Dermis microvascular lymphatic vessel endothelial cell (primary cell): ENCODE measurements at places on chromosomes 6 and 20. TPM values are rescaled to one million over a fixed set of nuclear protein-coding genes. Genes with fewer than 3 reads are reported as not detected.
A peak's percentile ranks its signal among the peaks of the same experiment; 100 is the strongest.

GRCh38 chr6:34194772-34195171 is 41.9 kb upstream of the HMGA1 start:
- no peak for DNase-seq

The CD109 gene
- 4.4 and 9.2 TPM in 2 replicates for total RNA-seq

GRCh38 chr6:38040254-38040653 is 220.7 kb downstream of the ZFAND3 start:
- DNase-seq = no peak

DNA sequence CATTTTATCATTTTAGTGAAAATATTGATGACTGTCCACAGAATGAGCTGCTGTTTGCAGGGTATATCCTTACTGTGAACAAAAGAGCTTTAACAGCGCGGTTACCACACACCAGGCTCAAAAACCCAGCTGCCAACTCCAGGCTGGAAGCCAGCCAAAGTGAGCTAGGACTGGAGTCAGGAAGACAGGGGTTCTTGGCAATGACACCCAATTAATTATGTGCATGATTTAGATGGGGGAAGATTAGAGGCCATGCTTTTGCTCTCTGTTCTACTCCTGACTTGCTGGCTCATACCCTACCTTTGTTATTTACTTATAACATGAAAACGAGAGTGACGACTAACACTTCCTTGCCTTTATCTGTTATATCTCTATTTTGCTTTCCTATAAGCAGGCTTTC is 128.9 kb upstream of the SHLD1 start:
- peak; percentile 60 for DNase-seq

GRCh38 chr6:36147294-36147693 is 17.0 kb downstream of the MAPK13 start:
- DNase-seq = no peak

- DNase-seq = peak; percentile 16
These were observed 306.3 kb upstream of the IRAK1BP1 start for GRCh38 chr6:78561015-78561414.

DNA sequence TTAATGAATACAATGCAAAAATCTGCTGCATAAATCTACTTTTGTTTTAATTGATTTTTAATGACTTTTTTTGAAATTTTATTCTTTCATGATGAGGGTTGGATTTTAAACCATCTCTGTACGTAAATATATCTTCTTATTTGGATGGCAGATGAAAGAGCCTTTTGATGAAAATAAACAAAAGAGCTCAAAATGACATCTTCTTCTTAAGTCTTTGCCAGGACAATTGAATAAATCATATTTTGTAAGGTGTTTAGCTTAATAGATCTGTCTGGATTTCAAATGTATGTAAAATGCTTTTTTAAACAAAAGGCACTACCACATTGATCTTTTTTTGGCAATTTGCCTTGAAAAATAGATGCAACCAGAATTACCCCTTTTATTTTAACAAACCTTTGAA is 39.3 kb downstream of the KIF6 start:
- DNase-seq = no peak

The PTGIS gene
- total RNA-seq = 0.13 and 0.25 TPM in 2 replicates

The LY6G6C gene
- not detected in 2 replicates for total RNA-seq

The BACH2 gene
- total RNA-seq = 1.5 and 4.3 TPM in 2 replicates

- DNase-seq = no peak
These were observed 29.0 kb upstream of the DEK start for GRCh38 chr6:18293076-18293904.

DNA sequence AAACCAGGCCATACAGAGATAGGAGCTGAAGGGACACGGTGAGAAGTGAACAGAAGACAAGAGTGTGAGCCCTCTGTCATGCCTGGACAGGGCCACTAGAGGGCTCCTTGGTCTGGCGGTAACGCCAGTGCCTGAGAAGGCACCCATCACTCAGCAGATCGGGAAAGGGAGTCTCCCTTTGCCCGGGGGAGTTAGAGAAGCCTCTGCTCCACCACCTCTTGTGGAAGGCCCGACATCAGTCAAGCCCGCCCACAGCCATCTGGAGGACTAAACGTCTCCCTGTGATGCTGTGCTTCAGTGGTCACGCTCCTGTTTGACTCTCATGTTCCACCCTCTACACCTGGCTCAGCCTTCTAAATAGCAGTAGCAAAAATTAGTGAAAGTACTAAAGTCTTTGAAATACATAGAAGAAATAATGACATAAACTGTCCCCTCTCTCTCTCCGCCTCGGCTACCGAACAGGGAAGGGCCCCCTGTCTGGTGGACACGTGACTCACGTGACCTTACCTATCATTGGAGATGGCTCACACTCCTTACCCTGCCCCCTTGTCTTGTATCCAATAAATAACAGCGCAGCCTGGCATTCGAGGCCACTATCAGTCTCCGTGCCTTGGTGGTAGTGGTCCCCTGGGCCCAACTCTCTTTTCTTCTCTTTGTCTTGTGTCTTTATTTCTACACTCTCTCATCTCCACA is 66.7 kb downstream of the RPP21 start:
- DNase-seq = peak; percentile 4

DNA sequence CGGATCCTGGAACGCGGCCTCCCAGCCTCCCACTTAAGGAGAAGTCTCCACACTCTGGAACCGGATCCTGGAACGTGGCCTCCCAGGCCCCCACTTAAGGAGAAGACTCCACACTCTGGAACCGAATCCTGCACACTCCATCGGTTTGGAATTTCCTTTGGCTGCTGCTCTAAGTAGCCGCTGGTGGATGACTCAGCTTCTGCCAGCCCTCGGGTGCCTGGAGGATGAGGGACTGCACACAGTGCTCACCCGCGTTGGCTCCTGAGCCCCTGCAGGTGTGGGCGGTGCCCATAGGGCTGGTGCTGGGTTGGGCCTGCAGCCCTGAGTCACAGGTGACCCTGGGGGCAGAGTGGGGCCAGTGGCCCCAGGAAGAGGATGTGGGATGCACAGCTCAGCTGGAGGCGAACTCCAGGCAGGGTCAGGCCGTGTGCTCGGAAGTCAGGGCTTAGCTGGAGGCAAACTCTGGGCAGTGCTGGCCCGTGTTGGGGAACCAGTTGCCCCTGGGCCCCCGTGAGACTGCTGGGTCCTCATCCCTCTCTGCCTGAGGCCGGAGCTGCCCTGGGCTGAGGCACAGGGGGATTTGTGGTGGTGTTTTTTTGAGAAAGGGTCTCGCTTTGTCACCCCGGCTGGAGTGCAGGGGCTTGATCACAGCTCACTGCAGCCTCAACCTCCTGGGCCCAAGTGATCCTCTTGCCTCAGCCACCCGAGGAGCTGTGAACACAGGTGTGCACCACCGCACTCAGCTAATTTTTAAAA is 13.9 kb upstream of the TNFRSF6B start:
- peak; percentile 14 for DNase-seq

The THBD gene
- total RNA-seq = 7.7 and 9.6 TPM in 2 replicates

GRCh38 chr20:23867152-23867776 is 12.3 kb downstream of the CST5 start:
- no peak for DNase-seq

The KHDC1 gene
- total RNA-seq = under 0.01 TPM in 2 replicates

GRCh38 chr6:133245007-133245406 is 3.9 kb downstream of the EYA4 start:
- DNase-seq = no peak

The ETV7 gene
- total RNA-seq = 0.13 TPM in 2 replicates

- no peak for DNase-seq
These were observed 67.9 kb upstream of the GATA5 start for GRCh38 chr20:62543470-62544302.

The SH3BGRL2 gene
- total RNA-seq = 81.8 and 98.2 TPM in 2 replicates

GRCh38 chr6:111918825-111919224 is 45.6 kb upstream of the FYN start:
- DNase-seq = no peak

The SNHG17 gene
- total RNA-seq = 5.1 and 7.0 TPM in 2 replicates

- no peak for DNase-seq
These were observed 76.1 kb downstream of the ITCH start for GRCh38 chr20:34439168-34439567.

DNA sequence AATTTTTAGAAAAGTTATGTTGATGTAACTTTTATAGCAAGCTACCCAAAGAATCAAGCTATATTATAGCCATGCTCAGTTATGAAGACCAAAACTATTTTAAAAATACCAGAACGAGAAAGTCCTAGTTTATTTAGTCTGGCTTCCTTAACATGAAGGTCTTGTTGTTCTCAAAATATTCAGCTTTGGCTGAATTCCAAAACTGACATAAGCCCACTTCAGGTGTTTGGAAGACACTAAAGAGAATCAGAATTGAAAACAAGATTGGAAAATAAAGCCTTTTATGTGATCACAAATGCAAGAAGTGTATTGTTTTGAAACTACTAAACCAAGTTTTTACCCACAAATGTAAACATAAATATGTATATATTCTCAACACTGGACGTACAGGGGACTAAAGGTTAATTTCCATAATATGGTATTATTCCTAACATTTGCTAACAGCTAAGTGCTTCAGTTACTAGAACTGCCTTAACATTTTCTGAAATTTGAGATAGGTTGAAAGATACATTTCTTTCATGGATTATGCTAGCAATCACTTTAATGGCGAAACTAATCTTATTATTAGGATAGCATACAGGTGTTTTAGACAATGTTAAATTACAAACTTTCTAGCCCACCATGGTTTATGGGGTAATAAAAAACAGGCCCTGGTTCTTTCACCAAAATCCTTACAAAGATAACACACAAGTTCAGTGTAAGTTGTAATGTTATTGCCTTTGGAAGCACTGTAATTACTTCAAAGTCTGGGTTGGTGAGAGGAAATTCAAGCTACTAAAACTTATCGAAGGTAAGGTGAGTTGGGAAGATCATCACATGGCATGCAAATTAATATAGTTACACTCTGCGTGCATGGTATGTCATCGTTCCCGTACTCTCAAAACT is 1.6 kb downstream of the MAP3K5 start:
- no peak for DNase-seq
